ENCODE measurements at places on chromosomes 1 and 21.

DNA sequence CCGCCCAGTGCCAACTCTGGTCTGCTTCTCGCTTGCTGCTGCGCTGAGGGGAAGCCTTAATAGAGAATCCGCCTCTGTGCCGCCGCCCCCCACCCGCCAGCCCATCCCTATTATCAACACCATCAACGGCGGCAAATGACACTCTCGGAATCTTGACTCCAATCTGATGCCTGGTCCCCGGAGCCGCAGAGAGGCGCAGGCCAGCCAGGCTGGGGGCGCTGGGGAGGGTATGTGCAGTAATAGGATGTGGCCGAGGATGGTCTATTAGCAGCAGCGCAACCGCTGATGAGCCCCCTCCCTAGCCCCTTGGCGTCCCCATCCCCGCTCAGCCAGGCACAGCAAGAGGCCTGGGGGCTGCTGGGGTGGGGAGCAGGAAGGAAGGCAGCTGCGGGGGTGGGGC lies 15.1 kb upstream of the DMBX1 start:
- DNase-seq: no peak

- no peak for DNase-seq
Observed at GRCh38 chr1:69568421-69569174, 876 bp downstream of the LRRC7 start.

- no peak for DNase-seq
Observed at GRCh38 chr1:210223226-210223904, 9.2 kb upstream of the SERTAD4 start.

GRCh38 chr21:44911384-44912157 lies 9.1 kb downstream of the ITGB2 start:
- DNase-seq: no peak

DNA sequence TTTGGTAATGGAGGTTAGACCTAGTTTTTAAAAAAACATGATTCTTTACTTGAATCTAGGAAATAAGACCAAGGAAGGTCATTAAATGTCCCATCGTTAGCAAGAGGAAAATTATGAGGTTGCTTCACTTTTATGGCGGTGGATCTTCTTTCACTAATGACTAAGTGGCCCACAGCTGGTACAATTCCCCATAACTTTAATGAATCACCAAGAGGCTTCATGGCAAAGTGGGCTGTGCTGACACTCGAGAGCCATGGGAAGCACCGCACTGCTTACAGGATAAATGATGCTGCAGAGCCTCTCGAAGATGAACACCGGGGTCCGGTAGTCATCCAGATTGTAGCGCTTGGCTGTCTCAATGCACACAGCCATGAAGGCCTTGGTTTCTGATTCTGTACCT lies 108.8 kb downstream of the UBR4 start:
- DNase-seq: no peak

DNA sequence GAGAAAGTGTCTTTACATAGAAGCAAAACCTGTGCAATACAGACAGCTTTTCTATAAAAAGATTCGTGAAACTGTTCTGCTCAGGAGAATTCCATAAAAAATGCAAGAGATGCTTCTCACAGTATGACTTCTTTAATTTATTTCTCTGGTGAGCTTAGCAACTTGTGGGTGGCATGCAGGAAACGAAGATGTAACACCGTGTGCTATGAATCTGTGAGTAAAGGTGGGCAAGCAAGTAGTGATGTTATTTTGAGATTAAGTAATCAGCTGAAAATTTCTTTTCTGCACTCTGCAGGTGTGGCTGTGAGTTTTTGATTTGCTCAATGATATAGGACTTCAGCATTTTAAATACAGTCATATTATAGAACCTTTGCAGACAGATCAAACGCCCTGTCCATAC lies 656.8 kb upstream of the NCAM2 start:
- DNase-seq: no peak

DNA sequence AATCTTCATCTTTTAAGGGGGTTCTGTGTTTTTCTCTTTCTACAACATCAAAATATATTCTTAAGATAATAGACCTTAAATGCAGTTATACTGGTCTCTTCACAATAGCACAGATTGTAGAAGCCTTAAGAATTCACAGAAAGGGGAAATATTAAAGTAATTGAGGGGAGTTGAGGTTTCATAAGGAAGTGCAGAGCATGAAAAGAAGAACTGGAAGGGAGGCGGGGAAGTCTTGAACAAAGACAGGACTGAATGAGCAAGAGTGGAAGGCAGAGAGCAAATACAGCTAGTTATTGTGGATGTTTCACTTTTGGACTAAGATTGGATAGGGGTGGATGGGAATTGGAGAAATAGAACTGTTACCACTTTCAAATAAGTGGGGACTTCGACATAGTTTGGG lies 67.7 kb downstream of the PTGER3 start:
- DNase-seq: no peak

Measured in brain pericyte (primary cell).